Activated CD4-positive, alpha-beta T cell treated with anti-CD3 and anti-CD28 coated beads, Interleukin-2, amount 10 ng/mL, durations not matched to agents 24 days and 14 days (primary cell): ENCODE measurements at places on chromosomes 6 and 20. TPM values are rescaled to one million over a fixed set of nuclear protein-coding genes. Genes with fewer than 3 reads are reported as not detected.
A peak's percentile ranks its signal among the peaks of the same experiment; 100 is the strongest.

Gene NR2E1
- total RNA-seq, result not detected in 2 replicates

Gene IL17A
- not detected in 2 replicates for total RNA-seq

Gene ADGRF1
- not detected in 2 replicates for total RNA-seq

Gene LAMA2
- total RNA-seq, result 0.47 and 0.64 TPM in 2 replicates

Gene SDC4
- total RNA-seq, result 177 and 185 TPM in 2 replicates

Gene ZKSCAN4
- 3.8 and 4.9 TPM in 2 replicates for total RNA-seq

Gene HRH3
- not detected in 2 replicates for total RNA-seq

Gene MYLK2
- 0.26 and 0.28 TPM in 2 replicates for total RNA-seq

GRCh38 chr20:63119963-63120807 lies 95.7 kb downstream of the YTHDF1 start:
- no peaks in the 10 kb centered on the region for H3K4me1 ChIP-seq
- DNase-seq, result no peak
- no peak overlapping the region for H3K4me3 ChIP-seq
- H3K27me3 ChIP-seq, result no peaks in the 10 kb centered on the region

DNA sequence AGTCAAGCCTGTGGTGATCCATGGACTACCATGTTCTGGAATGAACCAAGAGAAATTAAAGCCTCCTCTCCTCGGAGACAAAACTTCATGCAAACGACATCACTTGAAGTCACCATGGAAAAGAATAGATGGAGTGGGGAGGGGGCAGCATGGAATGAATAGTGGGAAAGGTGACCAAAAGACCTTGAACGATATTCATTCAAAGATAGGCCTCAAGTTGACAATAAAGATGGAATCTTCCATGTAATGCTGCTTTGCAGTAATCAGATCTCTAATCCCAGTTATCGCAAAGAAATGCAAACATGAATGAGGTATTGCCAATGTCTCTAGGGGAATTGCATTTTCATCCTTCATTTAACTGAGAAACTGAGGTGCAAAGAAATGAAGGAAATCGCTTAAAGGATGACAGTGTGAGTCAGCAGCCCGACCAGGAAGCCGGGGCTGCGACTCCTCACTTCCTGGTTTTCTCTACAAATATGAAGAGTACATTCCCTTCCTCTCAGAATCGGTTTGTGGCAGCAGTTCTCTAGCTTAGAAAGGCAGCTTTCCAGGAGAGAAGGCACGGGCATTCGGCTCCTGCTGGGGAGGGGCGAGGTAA lies 65.6 kb upstream of the RREB1 start:
- no peak overlapping the region for H3K27ac ChIP-seq
- no peak for DNase-seq
- no peak overlapping the region for H3K4me3 ChIP-seq
- H3K36me3 ChIP-seq, result no peaks in the 10 kb centered on the region
- H3K4me1 ChIP-seq, result peaks cover 12% of the 10 kb centered on the region

- DNase-seq, result no peak
- no peaks in the 10 kb centered on the region for H3K27me3 ChIP-seq
- H3K4me1 ChIP-seq, result peaks cover 10% of the 10 kb centered on the region
- H3K27ac ChIP-seq, result no peak overlapping the region
- H3K36me3 ChIP-seq, result peaks cover 7% of the 10 kb centered on the region
These were observed 24.6 kb downstream of the ATG5 start for GRCh38 chr6:106300944-106301343.

- no peaks in the 10 kb centered on the region for H3K36me3 ChIP-seq
These were observed 31.6 kb downstream of the VEGFA start for GRCh38 chr6:43801495-43802181.

- H3K27me3 ChIP-seq, result peaks cover 52% of the 10 kb centered on the region
- H3K36me3 ChIP-seq, result no peaks in the 10 kb centered on the region
- H3K4me1 ChIP-seq, result peaks cover 14% of the 10 kb centered on the region
- H3K27ac ChIP-seq, result no peak overlapping the region
- no peak for DNase-seq
- peak overlapping the region; percentile 43 for H3K4me3 ChIP-seq
These were observed 828 bp downstream of the HCK start for GRCh38 chr20:32052778-32053362.

GRCh38 chr6:152236370-152237097 lies 400.6 kb downstream of the SYNE1 start:
- H3K27ac ChIP-seq, result no peak overlapping the region
- H3K27me3 ChIP-seq, result no peaks in the 10 kb centered on the region
- no peak overlapping the region for H3K4me3 ChIP-seq

- H3K36me3 ChIP-seq, result no peaks in the 10 kb centered on the region
- peaks cover 66% of the 10 kb centered on the region for H3K27me3 ChIP-seq
- peaks cover 30% of the 10 kb centered on the region for H3K4me1 ChIP-seq
- H3K4me3 ChIP-seq, result peak overlapping the region; percentile 93
- DNase-seq, result peak; percentile 76
- H3K27ac ChIP-seq, result peak overlapping the region; percentile 88
These were observed 490 bp downstream of the JAG1 start for GRCh38 chr20:10673176-10673841.

- no peaks in the 10 kb centered on the region for H3K4me1 ChIP-seq
These were observed 435.3 kb downstream of the CDKAL1 start for GRCh38 chr6:20969551-20969950.
